ENCODE measurements at places on chromosomes 1 and 21.

GRCh38 chr1:152873495-152873894 is 4.6 kb upstream of the SMCP start:
- DNase-seq = no peak

- DNase-seq = no peak
Observed at GRCh38 chr1:9451081-9451480, 88.2 kb upstream of the SLC25A33 start.

DNA sequence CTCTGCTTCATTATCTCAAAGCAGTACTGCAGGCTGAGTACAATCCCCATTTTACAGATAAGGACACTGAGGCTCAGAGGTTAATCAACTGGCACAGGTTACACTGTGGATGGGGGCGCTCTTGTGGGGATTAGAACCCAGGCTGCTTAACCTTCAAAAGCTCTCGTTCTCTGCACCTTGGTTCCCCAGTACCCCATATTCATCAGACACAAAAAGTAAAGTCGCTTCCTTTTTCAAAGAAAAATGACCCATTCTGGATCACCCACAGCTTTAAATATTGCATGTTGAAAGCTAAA is 20.5 kb downstream of the SSBP3 start:
- no peak for DNase-seq

GRCh38 chr1:240515505-240515904 is 96.5 kb downstream of the GREM2 start:
- DNase-seq = no peak

- no peak for DNase-seq
Observed at GRCh38 chr1:2803086-2803930, 1.8 kb upstream of the TTC34 start.

DNA sequence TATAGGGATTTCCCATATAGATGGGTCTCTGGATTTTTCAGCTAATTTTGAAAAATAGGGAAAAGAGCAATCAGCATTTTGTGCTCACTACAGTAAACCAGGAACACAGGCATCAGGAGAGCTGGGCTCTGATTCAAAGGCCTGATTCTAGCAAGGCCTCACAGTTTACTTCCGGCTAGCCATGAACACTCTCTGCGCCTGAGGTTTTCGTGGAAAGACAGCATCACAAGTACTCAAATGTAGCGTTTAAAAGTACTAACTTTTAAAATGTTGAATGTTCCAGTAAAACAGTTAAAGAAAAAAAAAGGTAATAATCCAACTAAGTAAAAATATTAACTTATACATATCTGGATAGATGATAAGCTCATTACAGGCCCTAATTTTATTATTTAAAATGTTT is 120.6 kb downstream of the SLC45A1 start:
- no peak for DNase-seq

GRCh38 chr1:226428791-226429461 is 21.0 kb upstream of the PARP1 start:
- peak; percentile 99 for DNase-seq

- no peak for DNase-seq
Observed at GRCh38 chr21:37686991-37687810, 229.1 kb downstream of the KCNJ6 start.

GRCh38 chr1:19480282-19480681 is 5.1 kb downstream of the CAPZB start:
- peak; percentile 20 for DNase-seq

DNA sequence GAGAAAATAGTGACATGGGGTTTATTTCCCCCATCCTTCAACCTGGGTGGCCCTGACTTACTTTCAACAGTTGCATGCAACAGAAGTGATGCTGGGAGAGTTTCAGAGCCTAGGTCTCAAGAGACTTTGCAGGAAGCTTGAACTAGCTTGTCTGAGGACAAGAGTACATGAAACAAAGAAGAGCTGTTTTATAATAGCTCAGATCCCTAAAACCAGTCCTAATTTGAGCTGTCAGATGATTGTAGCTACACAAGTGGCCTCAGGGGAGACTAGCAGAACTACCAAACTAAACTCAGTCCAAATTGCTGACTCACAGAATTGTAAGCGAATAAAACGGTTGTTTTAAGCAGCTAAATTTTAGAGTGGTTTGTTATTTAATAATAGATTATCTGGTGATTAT is 17.1 kb downstream of the RC3H1 start:
- peak; percentile 12 for DNase-seq

- DNase-seq = peak; percentile 83
Observed at GRCh38 chr1:117967881-117968280, 38.3 kb downstream of the WDR3 start.

GRCh38 chr1:47228644-47229030 is 3.4 kb downstream of the TAL1 start:
- DNase-seq = no peak

- DNase-seq = no peak
Observed at GRCh38 chr1:204454476-204454875, 40.1 kb downstream of the PIK3C2B start.

- DNase-seq = no peak
Observed at GRCh38 chr21:46316708-46317324, 6.9 kb downstream of the C21orf58 start.

DNA sequence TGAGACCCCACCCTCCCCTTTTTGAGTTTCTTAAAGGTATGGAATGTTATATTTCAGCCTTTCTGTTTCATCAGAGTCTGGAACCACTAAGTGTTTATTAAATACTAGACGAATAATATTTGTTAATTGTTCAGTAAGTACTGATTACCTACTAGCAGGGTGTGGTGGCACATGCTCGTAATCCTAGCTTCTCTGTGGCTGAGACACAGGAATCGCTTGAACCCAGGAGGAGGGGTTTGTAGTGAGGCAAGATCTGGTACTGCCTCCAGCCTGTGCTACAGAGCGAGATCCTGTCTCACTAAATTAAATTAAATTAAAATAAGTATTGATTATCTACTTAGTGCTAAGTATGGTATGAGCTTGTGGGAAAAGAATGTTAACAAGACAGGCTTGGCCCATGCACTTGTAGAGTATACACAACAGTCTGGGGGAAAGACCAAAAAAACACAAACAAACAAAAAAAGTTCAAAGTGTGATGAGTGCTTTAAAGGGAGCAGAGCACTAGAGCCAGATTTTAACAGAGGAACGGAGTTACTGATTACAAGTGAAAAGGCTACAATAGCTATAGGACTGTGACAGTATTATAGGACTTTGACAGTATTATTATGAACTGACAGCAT is 2.4 kb downstream of the CEPT1 start:
- no peak for DNase-seq
